Ascending aorta (tissue), 2 donors: ENCODE measurements at places on chromosomes 7 and 10.
A peak's percentile ranks its signal among the peaks of the same experiment; 100 is the strongest.

DNA sequence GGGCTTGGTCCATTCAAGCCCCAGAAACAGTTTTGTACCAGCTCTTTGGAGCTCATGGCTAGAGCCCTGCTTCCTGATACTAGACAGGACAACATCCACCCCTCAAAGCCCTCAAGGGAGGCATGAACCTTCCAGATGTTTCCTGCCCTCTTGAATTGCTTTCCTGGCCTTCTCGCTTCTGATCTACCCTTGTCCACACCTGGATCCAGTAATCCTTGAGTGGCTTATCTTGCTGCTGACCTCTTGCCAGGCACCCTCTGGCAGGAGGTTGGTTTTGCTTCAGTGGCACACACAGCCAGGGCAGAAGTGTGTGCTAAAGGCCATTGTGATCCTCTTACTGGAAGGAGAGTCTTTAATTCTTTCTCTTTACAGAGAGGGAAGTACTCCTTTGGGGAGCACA, 495.8 kb downstream of the PLXNA4 start:
- DNase-seq: no peak

- no peak for DNase-seq
Observed at GRCh38 chr10:78746155-78746763, 322.5 kb upstream of the ZMIZ1 start.

- no peak for DNase-seq
Observed at GRCh38 chr10:116113721-116114501, 159.1 kb downstream of the GFRA1 start.

- peak; percentile 59 for DNase-seq
Observed at GRCh38 chr7:50662041-50662694, 97.0 kb upstream of the DDC start.

- no peak for DNase-seq
Observed at GRCh38 chr10:26858707-26859034, 2.1 kb downstream of the ABI1 start.

DNA sequence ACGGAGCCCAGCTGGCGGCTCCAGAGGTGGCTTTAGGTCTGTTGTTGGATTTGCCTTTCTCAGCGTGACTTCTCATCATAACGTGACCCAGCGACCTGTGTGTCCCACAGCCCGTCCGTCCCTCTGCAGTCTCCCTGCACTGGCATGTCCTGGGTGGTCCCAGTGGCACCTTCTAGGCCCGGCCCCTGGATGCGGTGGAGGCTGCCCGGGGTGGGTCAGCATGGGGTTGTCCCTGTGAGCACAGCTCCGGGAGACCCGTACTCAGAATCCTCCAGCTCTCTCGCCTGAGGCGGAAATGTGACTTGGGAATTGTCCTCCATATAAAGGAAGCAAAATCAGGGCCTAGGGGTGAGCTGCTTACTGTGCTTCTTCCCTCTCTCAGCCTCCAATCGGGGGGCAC, 25.6 kb upstream of the AP5Z1 start:
- no peak for DNase-seq

GRCh38 chr10:9786576-9786975, 1231.1 kb upstream of the CELF2 start:
- DNase-seq: no peak

DNA sequence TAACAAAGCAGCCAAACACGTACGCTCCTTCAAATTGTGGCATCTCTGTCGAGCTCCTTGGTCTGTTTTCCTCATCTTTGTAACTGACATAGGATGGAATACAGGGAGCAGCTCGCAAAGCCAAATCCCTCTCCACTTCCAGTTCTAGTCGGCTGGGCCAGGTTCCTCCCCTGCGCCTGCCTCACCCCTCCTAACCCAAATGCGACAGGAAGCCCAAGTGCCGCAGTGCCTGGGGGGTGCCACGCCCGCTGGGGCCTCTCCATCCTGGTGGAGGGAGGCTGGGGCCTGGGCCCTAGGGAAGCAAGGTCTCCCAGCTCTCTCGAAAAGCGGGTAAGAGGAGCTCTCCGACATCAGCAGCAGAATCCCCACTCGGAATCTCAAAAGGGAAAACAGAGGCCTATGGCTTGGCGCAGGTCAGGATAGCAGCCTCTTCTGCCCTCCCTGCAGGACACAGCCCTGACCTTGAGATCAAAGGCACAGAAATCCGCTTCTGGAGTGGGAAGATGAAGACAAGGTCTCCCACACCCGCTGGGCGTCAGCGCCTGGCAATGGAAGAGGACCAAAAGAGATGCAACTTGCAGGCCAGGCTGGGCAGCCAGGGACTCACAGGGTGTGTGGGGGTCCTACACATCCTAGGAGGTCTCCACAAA, 165.8 kb downstream of the NRF1 start:
- no peak for DNase-seq

DNA sequence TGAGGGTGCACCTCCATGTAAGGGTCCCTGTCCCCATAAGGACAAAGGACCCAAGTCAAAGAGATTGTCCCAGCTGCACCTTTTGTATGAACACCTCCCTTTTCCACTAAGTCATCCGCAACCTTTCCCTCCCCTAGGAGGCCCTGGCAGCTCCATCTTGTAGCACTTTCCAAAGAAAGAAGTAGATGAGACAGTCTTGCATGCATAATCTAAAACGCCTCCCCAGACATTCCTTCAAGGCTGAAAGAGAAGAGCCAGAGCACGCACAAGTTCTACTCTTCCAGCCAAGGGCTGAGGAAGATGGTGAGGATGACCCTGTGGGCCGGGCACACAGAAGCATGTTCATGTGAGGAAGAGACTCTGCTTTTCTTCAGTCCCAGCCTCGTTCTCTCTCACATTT, 194.4 kb downstream of the TNS3 start:
- DNase-seq: peak; percentile 37

- no peak for DNase-seq
Observed at GRCh38 chr10:93841961-93842360, 51.8 kb upstream of the SLC35G1 start.

DNA sequence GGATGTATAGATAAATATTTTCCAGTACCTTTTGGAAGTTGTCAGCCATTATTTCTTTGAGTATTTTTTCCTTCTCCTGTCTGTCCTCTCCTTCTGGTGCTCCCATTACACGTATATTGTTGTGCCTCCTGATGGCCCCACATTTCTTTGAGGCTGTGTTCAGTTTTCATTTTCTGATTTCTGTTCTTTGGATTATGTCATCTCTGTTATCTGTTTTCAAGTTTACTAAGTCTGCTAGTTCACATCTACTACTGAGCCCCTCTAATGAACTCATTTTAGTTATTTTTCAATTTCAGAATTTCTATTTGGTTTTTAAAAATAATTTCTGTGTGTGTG, 16.3 kb downstream of the RBM33 start:
- DNase-seq: no peak

DNA sequence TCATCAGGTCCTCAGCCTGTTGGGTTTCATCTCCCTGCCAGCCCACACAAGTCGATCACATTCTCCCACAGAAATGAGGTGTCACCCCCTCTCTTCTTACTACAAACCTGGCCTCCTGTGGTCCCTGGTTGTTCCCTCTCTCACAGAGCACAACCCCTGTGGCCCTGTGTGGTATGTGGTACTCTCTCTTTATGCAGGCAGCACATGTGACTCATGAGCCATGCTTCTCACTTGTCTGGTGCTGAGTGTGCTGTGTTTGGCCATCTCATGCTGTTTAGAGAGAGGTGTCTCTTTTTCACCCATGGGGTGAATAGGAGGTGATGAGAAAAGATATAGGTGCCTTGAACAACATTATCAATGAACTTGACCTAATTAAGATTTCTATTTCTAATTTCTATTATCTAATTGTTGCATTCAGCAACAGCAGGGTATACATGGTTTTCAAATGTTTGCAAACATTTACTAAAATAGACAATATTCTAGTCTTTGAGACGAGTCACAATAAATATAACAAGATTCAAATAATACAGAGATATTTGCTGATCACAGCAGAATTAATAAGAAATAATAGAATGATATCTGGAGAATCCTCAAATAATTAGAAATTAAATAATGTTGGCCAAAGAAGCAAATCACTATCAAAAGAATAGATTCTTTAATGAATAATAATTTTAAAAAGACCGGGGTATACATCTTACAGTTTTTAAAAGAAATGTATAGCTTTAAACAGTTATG, 633.8 kb upstream of the IGFBP3 start:
- no peak for DNase-seq

DNA sequence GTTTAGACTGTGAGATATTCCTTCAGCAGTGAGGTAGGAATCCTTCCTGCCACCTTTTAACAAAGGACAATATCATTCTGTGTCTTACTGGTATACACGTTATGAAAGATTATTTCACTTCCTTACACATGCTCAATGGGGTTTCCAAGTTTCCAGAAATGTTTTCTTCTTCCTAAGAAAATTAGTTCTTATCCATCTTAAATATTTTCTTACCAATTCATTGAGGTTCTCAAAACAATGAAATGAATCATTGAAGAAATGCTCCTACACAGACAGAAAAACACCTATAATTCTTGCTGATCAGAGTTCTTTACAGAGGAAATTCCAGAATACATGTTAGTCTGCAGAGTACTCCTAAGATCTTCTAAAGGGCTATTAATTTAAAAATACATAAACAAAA, 51.4 kb upstream of the SEC61G start:
- DNase-seq: no peak

GRCh38 chr10:114795039-114795438, 26.5 kb upstream of the FHIP2A start:
- no peak for DNase-seq

GRCh38 chr7:32958046-32959025, 1.1 kb downstream of the FKBP9 start:
- no peak for DNase-seq

DNA sequence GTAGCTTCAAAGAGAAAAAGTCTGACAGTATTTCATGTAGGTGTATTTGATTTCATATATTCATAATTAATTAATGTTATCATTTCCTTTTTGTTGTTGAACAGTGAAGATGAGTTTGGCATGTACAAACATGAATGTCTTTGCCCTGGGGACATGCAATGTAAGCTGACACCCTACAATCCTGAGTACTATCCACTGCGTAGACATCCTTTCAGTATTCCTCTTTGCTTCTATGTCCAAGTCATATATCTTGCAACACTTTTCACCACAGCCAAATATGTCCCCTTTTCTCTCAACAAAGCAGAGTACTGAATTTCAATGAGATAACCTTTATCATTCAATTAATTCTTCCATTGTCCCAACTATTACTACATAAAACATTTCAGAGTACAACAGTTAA, 93.6 kb downstream of the GPR37 start:
- no peak for DNase-seq

DNA sequence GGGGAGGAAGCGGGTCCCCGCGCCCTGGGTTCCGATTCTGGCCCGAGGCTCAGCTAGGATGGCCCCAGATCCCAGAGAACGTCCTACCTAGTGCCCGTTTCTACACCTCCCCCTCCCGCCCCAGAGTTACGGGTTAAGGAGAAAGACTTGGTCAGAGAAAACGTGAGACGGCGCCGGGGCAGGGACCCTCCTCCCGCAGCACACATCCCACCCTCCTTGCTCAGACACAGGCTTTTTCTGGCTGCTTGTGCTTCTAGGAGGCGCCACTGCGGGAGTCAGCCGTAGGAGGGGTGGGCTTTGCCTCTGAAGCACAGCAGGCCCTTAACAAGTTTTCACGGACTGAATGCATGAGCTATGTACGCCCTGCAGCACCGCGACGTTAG, 104.9 kb upstream of the LEP start:
- DNase-seq: no peak

- DNase-seq: no peak
Observed at GRCh38 chr10:24238519-24239247, 29.7 kb downstream of the KIAA1217 start.

DNA sequence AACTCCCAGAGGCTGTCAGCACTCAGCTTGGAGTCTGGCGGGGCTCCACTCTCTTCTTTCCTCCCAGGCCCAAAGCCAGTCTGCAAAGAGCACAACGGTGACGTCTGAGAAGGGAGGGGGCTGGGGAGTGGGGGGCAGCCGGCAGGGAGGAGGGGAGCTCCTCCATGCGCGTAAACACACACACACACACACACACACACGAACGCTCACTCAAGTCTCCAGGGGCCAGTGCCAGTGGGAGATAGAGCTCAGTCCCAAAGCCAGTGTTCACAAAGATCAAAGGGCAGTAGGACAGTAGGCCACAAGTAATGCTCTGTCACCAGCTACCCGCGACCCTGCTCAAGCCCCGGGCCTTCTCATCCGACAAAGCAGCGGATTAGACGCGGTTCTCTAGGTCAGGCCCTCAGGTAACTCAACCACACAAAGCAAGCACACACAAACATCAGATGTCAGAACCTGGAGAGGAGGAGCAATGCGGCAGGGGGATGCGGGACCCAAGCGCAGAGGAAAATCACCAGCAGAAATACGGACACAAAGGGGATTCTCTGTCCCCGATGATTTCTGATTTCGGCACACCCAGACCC, 19.9 kb downstream of the TCAF1 start:
- no peak for DNase-seq

DNA sequence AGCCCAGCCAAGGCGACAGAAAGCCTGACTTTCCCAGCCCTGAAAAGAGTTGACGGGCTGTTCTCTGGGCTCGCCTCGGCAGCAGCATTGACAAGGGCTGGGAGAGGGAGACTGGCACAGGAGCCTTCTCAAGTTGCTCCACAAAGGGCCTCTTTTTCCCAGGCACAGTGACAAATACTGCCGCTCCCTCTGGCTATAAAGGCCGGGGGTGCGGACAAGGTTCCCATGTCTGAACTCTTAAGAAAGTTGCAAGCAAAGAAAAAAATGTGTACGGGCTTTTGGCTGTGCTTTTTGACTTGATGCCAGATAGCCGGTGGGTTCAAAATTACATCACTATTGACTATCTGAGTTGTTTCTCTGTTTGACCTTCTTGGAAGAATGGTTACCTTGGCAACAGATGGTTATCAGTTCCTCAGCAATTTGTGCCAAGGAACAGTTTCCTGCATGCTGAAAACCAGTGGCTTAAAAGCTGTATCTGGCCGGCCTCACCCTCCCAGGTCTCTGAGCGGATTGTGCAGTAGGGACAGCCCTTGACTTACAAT, 115.9 kb upstream of the EEPD1 start:
- peak; percentile 83 for DNase-seq

GRCh38 chr7:78601728-78602127, 803.2 kb downstream of the PHTF2 start:
- DNase-seq: no peak

DNA sequence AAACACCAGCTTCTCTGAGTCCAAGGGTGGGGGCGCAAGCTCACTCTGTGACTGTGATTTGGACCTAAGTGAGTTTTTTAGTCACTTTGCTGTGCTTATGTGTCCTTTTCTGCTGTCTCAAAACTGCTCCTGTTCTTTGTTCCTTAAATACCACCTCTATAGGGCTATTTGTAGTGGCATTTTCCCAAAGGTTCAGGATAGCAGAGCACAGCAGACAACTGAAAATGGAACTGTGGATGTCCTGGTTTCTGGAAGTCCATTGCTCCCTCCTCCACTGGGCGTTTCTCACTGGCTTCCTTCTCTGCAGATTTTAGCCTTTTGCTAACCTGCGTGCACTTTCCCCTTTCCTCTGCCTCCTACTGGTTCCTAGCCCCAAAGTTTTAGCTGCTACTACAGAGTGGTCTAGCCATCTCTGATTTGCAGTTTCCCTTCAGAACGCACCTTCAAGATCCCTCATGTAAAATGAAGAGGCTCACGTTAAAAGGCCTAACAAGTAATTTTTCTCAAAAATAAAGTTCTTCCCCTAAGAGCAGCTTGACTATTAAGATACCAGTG, 25.6 kb downstream of the BLVRA start:
- DNase-seq: no peak

GRCh38 chr7:107115762-107116540, 52.9 kb upstream of the HBP1 start:
- no peak for DNase-seq
